Fibroblast of the aortic adventitia (primary cell): ENCODE measurements at places on chromosomes 6 and 20.

DNA sequence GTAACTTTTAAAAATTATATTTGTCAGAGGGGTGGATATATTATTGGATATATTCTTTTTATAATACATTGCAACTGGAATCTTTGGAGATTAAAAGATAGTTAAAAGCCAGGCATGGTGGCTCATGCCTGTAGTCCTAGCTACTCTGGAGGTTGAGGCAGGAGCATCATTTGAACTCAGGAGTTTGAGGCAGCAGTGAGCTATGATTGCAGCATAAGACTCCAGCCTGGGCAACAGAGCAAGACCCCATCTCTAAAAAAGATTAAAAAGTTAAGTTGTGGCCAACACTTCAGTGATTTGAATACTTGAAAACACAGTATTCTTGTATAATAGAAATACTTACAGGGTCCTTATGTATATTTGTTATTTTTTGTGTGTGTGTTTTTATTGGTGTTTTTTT, 15.2 kb downstream of the MAPRE1 start:
- DNase-seq: no peak

- no peak for DNase-seq
These were observed 13.6 kb upstream of the TTLL2 start for GRCh38 chr6:167311286-167311685.

DNA sequence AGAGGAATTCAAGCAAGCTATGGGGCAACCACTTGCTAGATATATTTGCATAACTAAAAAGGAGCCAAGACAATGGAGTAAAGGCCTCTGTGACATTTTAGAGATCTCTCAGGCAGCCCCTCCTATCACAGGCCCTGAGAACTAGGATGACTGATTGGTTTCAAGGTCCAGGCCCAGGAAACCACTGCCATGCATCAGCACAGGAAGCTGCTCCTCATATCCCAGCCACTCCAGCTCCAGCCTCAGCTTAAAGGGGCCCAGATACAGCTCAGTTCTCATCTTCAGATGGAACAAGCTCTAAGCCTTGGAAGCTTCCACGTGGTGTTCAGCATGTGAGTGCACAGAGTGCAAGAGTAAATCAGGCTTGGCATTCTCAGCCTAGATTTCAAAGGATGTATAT, 21.1 kb upstream of the THBS2 start:
- peak; percentile 37 for DNase-seq

DNA sequence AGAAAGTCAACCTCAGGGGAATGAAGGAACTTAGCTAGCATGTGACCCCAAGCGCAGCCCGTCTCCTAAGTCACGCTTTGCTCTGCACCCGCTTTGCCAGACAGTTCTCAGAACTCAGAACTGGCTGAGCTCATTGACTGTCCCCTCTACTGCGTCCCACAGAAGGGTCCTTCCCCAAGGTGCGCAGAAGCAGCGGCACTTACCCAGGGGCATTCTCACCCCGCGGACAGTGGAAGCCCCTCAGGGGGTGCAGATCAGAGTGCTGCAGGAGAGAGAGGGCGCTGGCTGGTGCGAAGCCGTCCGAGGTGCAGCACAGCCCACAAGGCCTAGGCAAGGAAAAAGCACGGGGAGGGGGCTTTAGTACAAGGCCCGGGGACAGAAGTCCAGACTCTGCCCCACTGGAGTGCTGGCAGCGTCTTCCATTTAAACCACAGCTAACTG, 807 bp downstream of the SNHG17 start:
- peak; percentile 24 for DNase-seq

GRCh38 chr6:17218023-17218748, 63.0 kb upstream of the RBM24 start:
- DNase-seq: no peak

DNA sequence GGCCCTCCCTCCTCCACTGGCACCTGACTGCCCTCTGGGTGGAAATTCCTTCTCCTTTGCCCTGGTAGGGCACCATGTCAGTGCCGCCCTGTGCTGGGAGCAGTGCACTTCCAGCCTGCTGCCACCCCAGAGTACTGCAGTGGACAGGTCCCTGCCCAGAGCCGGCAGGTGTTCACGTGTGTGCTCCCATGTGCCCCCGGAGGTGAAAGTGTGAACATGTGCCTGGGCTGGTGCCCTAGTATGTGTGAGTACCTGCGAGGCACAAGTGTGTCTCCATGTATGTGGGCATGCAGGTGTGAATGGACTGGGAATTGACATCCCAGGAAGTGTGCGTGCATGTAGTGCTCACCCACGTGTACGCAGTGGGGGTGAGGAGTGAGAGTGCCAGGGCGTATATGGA, 29.4 kb downstream of the SDCBP2 start:
- no peak for DNase-seq

DNA sequence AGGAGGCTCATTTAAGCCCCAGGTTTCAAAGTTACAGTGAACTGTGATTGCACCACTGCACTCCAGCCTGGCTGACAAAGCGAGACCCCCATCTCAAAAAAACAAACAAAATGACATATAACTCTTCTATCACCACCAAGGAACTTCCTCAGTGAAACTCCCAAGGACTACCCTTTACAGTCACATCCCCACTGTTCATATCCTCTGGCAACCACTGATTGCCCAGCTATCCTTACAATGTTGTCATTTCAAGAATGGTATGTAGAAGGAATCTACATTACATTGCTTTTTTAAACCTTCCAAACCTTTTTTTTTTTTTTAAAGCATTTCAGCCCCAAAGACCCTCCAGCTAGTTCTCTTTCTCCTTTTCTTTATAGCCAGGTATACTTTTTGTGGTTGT, 123.1 kb upstream of the CARMIL1 start:
- no peak for DNase-seq

DNA sequence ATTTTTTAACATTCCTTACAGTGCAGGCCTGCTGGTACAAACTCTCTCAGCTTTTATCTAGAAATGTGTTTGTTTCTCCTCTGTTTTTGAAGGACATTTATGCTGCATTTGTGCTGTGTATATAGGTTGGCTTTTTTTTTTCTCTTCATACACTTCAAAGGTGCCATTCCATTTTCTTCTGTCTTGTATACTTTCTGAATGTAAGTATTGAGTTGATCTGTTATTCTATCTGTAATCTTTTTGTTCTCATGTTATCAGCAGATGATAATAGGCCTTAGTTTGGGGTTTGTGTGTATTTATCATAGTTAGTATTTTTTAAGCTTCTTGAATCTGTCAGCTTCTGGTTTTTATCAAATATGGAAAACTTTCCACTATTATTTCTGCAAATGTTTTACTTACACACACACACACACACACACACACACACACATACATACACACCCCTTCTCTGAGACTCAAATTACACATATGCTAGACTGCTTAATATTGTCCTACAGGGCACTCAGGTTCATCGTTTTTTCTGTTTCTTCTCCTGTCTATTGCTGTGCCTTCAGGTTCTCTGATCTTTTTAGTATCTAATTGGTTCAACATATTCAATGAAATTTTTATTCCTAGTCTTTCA, 74.6 kb downstream of the RPP40 start:
- peak; percentile 47 for DNase-seq

GRCh38 chr20:38725148-38725901, 1.0 kb downstream of the SLC32A1 start:
- DNase-seq: no peak

- DNase-seq: no peak
These were observed 14.4 kb downstream of the SNPH start for GRCh38 chr20:1280195-1281102.

- no peak for DNase-seq
These were observed 3.8 kb downstream of the SNPH start for GRCh38 chr20:1269850-1270249.

DNA sequence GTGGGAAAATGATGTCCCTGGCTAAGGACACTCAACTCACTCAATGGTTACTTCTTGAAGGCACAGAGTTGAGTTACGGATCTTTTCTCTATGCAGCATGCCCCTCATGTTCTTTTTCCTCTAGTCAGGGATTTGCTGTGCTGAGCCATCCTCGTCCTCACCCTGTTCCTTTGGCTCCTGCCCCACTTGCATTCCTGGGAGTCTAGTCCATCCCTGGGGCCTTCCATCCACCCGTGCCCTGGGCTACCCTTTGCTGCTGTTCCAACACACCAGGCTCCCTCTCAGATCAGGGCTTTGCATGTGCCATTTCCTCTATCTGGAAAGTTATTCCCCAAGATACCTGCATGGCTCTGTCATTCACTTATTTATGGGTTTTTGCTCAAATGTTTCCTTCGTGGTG, 13.3 kb upstream of the KCNG1 start:
- no peak for DNase-seq

DNA sequence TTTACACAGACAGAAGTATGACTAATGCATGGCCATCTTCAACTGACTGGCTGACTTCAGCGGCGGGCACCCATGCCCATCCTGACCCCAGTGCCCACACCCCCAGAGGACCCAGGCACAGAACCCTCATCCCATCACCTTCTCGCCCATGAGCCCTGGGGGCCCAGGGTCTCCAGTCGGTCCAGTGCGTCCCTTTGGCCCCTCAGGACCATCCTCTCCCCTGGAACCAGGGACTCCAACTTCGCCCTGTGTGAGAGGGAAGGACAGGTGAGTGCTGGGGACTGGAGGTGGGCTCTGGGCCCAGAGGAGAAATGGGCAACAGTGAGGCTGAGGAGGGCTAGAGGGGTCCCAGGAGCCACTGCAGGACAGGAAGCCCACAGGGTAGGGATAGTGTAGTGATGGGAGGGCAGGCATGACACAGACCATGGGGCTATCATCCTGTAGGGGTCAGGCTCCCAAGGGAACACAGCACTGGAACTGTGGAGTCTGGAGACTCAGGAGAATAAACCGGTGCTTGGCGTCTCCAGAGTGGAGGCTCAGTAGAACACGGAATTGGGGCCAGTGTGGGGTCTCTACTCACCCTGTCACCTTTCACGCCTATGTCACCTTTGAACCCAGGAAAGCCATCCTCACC, 16.7 kb downstream of the COL11A2 start:
- no peak for DNase-seq

DNA sequence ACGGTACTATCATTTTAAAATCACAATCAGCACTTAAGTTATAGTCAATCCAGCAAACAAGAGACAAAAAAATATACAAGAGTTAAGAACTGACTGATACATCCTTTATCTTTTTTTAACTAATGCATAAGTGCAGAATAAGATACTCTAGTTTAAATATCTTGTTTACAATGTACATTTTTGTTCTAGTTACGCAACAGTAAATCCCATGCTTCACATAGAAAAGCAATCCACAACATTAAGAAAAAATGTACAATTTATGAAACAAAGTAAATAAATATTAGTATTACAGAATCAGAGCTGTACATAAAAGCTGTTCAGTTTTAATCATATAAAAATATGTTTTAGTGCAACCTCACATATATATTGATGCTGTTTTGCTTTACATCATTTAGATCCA, 192.6 kb downstream of the HIVEP2 start:
- no peak for DNase-seq

- no peak for DNase-seq
These were observed 1.2 kb upstream of the ACSS1 start for GRCh38 chr20:25058847-25059810.

DNA sequence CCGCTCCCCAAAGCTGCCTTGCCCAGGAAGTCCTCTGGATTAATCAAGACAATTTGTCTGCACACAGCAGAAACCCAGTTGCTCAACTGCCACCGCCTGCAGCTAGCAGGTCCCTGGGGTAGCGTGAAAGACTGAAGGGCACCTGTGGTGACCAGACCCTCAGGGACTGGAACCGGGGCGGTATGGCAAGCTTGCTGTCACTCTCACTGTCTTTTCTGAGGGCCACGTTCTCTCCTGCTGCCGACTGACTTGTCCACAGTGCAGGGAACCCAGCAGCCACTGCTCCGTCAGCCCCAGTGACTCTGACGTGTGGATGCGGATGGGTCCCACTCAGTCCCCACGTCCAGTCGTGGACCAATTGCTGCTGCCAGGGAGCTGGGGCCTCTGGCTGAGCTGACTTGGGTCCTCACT, 72.8 kb upstream of the PMEPA1 start:
- no peak for DNase-seq

GRCh38 chr6:21970569-21971300, 326.1 kb downstream of the PRL start:
- no peak for DNase-seq

- DNase-seq: no peak
These were observed 51.1 kb upstream of the TRDN start for GRCh38 chr6:123687864-123688263.

GRCh38 chr6:26309731-26310142, 55.3 kb upstream of the BTN3A2 start:
- peak; percentile 78 for DNase-seq

- peak; percentile 39 for DNase-seq
These were observed 3.2 kb upstream of the DEF6 start for GRCh38 chr6:35294308-35294945.

- peak; percentile 61 for DNase-seq
These were observed 251.1 kb upstream of the TBX18 start for GRCh38 chr6:85015396-85015990.

- DNase-seq: no peak
These were observed 44.6 kb downstream of the APCDD1L start for GRCh38 chr20:58470336-58471192.

DNA sequence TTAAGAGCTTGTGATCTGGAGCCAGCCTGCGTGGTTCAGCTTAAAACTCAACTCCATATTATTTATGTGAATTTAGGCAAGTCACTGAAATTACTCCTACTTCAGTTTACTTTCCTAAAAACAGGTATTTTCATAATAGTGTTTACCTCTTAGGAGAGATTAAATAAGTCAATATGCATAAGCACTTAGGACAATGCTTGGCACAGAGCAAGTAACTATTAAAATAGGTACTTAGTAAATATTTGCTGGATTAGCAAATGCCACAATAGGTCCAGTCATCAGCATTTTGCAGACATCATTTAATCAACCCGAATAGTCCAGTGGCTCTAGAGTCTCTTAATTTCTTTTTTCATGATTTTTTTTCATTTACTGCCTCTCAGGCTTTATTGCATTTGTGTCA, 78.6 kb upstream of the PTPRK start:
- no peak for DNase-seq

DNA sequence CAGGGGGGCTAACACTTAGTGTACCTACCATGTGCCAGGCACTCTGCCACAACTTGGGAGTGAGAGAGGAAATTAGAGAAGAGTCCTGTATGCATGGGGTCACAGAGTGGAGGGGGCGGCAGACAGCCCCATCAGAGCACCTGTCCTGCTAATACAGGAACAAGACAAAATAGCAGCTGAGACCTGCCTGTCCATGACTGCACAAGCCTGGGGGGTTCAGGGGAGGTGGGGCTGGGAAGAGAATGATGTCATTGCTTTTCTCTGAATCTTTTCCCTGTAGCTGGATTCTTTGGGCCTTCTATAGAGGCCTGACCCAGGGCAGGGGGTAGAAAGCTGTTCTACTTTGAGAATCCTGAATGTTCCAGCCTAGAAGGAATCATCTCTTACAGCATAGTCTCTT, 37.4 kb downstream of the FOXP4 start:
- no peak for DNase-seq

DNA sequence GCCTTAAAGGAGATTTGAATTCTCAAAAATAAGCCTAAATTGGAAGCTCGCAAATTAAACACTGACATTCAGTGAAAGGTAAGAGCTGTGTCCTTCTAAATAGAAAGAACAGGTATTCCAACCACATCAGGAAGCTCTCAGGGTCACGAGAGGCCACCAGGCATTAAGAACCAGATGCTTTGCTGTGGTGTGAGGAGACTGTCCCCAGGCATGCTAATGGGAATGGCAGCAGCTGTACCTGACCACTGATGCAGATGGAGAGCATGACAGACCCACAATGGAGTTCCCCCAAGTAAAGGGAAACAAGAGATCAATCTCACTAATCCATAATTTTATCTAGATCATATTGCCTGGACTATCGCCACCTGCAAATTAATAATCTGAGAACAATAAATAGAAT, 658.9 kb upstream of the NOX3 start:
- DNase-seq: no peak
